ENCODE measurements at places on chromosomes 3 and 15. TPM values are rescaled to one million over a fixed set of nuclear protein-coding genes. Genes with fewer than 3 reads are reported as not detected.

GRCh38 chr3:100748220-100748619 lies 38.9 kb downstream of the TFG start:
- no peak for DNase-seq

Gene KLHL40
- polyA plus RNA-seq = not detected

Gene LXN
- polyA plus RNA-seq = 14.3 TPM

Gene LRRC49
- not detected for polyA plus RNA-seq

Gene PLA2G4D
- not detected for polyA plus RNA-seq

Gene AGBL1
- polyA plus RNA-seq = not detected

- no peak for DNase-seq
Measured at GRCh38 chr15:51969728-51970127, 1.9 kb downstream of the LEO1 start.

DNA sequence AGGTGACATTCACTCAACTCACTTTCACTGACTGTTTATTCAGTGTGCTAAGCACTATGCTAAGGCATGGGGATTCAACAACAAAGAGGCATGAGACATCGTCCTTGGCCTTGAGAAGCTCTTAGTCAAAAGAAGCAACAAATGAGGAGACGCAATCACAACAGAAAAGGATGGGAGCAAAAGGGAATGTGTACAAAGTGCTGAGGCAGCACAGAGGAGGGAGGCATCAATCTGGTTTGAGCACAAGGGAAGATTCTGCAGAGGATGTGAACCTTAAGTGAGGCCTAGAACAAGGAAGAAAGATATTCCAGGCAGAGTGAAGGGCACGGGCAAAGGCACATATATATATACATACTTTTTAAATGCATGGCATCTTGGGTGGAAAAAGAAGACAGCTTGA lies 151.3 kb downstream of the ERC2 start:
- DNase-seq = no peak

Measured in CD4-positive, alpha-beta memory T cell (primary cell).